Endothelial cell (in vitro differentiated cells): ENCODE measurements at places on chromosomes 1 and 21.
A peak's percentile ranks its signal among the peaks of the same experiment; 100 is the strongest.

DNA sequence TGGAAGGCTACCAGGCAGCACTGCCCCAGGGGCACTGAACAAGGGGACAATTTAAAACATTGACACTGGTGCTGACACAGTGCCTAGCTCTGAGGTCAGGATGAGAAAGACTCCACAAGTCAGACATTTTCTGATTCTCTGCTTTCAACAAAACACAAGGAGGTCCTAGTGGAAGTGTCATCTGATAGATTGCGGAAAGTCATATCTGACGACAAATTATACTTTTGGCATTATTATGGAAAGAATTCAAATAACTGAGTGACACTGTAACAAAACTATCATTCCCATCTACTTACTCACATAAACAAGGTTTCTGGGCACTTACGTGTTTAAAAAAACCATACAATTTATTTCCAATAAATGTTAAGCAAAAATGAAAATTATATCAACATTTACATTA lies 123.5 kb downstream of the SLC45A1 start:
- DNase-seq, result no peak

DNA sequence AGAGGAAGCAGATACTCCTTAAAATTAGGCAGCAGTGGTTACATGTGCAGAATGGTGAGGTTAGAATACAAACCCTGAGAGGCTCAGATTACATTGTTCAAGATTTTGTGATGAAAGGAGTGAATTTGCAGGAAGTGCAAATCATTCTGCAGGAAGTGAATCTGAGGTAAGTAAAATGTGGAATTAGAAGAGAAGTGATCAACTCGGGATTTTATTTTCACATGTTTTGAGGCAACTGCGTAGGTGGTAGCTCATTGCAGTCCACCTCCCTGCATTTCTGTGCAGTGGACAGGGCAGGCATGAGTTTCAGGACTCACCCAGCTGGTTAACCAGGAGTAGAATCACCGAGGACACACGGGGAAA lies 2.1 kb upstream of the PLA2G2C start:
- DNase-seq, result no peak

DNA sequence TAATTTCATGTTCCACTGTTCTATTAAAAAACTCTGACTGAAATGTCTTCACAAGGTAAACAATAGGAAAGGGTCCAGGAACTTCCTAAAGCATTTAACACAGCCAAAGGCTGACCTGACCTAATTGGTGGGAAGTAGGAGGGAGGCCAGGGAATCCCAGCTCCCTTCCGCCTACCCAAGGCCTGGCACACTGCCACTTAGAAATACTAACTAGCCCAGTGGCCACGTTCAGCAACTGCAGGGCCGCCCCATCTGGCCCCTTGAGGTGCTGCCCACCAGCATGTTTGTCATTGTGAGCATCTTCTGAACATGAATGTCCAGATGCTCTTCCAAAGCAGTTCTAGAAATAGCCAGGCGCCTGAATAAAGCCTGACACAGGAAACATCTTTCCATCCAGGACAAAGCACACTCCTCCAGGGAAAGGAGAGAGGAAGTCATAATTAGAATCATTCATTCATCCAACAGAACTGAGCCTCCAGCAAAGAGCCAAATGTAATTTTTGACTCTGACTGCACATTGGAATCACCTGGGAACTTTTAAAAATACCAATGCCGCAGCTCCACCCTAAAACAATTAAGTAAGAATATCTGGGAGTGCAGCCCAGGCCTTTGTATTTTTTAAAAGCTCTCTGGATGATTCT lies 44.6 kb upstream of the BCL9 start:
- peak; percentile 17 for DNase-seq

- DNase-seq, result no peak
Observed at GRCh38 chr1:50139339-50140181, 30.8 kb downstream of the ELAVL4 start.

- DNase-seq, result peak; percentile 83
Observed at GRCh38 chr1:34162852-34163766, 1.9 kb downstream of the CSMD2 start.

DNA sequence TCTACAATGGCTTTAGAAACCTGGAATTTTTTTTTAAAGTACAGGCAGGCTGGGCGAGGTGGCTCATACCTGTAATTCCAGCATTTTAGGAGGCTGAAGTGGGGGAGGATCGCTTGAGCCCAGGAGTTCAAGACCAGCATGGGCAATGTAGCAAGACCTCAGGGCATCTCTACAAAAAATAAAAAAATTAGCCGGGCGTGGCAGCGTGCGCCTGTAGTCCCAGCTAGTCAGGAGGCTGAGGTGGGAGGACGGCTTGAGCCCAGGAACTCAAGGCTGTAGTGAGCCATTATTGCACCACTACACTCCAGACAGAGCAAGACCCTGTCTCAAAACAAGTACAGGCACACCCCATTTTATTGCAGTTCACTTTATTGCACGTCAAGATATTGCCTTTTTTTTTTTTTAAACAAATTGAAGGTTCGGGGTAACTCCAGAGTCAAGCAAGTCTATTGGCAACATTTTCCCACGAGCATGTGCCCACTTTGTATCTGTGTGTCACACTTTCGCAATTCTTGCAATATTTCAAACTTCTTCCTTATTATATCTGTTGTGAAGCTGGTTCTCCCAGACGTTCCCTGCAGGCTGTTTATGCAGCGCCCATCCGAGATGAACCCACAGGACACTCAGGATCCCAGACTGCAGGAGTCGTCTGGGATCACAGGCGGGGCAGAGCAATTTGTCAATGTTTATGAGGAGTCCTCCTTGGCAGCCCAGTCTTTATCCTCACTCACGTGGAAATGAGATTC lies 4.7 kb downstream of the HES2 start:
- no peak for DNase-seq

GRCh38 chr1:42324398-42325013 lies 10.5 kb downstream of the FOXJ3 start:
- DNase-seq, result no peak
